ENCODE measurements at places on chromosomes 3 and 15.

DNA sequence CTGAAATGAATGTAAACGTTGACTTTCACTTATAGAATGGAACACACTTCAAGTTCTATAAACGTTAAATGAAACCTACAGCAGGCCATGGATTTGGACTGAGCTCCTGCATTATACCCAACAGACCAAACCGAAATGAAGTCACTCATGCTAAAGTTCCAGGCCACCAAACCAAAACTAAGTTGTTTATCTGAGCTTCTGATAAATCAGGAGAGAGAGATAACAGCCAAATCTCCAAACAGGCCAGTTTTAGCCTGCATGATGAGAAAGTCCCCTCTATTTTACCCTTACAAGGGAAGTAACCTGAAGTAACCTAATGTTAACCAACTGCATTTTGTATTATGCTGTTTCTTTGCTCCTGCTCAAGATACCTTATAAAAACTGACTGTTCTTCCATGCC, 44.5 kb downstream of the DCUN1D1 start:
- DNase-seq, result no peak

GRCh38 chr3:122255757-122256439, 69.2 kb upstream of the CSTA start:
- DNase-seq, result no peak

DNA sequence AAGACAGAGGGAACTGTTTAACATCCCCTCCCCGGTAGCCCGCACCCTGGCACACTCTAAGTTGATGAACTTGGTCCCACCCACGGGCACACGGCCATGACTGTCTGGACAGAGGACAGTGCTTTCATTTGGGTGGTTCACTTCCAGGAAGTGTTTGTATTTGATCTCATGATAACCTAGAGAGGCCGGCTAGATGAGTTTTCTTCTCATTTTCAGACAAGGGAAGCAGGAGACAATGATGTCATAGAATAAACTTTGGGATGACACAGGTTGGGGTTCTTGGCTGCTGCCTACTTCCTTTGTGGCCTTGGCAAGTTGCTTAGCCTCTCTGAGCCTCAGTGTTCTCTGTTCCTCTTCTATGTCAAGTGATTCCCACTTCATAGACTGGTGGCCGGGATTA, 16.1 kb upstream of the LYSMD4 start:
- no peak for DNase-seq

DNA sequence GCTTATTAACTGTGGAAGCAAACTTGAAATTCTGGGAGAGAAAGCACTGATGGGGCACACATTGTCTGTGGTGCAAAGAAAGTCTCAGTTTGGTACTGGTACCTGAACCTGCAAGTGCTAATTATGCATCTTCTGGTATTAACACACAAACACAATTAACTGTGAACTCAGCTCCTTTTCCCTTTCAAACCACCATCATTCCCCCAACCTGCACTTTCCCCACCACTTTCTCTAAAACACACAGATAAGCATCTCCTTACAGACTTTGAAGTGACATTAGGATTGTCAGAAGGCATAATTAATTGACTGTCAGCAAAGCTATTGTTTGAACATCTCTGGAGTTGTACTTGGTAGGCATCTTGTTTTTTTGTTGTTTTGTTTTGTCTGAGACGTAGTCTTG, 452.2 kb upstream of the TPRG1 start:
- DNase-seq, result no peak

GRCh38 chr3:142237891-142238290, 12.5 kb upstream of the GK5 start:
- DNase-seq, result no peak

DNA sequence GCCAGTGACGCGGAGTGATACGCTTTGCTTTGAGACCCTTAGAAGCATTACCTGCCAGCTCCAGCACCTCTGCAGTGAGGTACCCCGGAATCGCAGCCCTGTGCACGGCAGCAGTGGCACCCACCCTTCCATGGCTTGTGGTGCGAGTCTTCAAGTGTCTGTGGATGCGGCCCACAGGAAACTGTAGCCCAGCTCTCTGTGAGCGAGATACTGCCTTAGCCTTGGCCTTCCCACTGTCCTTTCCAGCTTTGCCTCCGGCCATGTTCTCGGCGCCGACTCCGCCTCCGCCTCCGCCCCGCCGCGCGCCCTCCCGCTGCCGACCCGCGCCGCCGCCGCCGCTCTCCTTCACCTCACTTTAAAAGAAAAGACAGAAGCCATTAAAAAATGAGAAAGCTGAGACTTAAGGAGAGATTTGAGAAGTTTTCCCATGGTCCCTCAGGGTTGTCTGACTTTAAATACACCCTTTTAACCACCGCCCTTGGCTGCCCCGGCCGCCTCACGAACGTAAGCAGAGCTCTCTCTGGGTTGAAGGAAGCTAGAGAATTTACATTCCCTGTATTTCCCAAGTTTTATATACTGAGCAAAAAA, 78.5 kb upstream of the FAM174B start:
- no peak for DNase-seq

DNA sequence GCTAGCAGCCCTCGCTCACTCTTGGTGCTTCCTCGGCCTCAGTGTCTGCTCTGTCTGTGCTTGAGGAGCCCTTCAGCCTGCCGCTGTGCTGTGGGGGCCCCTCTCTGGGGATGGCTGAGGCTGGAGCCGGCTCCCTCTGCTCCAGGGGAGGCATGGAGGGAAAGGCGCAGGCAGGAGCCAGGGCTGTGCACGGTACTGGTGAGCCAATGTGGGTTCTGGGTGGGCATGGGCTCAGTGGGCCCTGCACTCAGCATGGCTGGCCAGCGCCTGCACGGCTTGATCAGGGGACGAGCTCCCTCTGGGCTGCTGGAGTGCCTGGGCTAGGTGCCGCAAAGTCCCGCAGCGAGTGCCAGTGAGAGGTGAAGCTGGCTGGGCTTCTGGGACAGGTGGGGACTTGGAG, 260.0 kb downstream of the SI start:
- DNase-seq, result no peak

DNA sequence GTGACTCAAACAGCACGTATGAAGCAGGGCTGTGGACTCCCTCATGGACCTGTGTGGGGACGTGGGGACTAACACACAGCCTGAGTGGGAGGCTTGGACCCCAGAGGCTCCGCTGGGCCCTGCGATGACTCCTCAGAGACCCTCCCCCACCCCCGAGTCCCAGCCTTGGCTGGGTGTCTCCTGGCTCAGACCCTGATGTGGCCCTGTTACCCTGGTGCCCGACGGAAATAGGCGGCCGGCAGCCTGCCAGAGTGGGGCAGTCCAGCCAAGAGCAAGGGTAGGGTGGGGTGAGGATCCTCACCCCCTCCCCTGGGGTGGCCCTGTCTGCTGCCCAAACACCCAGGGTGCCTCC, 15.3 kb downstream of the TNK2 start:
- no peak for DNase-seq
